Left ventricle myocardium inferior (tissue), 1 donor: ENCODE measurements at places on chromosomes 4 and X.
A peak's percentile ranks its signal among the peaks of the same experiment; 100 is the strongest.

DNA sequence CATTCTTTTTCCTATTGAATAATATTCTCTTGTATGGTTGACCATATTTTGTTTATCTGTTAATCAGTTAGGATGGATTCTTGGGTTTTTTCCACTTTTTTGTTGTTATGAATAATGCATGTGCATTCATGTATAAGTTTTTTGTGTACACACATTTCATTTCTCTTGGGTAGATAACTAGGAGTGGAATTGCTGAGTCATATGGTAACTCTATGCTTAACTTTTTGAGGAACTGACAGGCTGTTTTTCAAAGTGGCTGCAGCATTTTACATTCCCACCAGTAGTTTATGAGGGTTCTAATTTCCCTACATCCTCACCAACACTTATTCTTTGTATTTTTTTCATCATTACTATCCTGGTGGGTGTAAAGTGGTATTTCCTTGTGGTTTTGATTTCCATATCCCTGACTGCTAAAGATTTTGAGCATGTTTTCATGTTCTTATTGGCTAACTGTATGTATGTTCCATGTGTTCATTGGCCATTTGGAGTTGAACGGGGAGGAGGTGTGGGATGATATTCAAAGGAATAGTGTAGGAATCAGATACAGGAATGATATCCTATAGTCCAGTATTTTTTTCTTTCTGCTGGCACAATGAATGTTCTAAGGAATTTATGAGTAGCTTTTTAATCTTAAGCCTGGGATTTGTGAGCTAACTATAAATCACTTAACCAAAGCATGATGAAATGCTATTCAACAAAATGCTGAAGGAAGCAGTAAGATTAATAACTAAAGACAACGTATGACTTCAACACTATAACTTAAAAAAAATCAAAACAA, 114.3 kb downstream of the AMELX start:
- no peak for DNase-seq
- H3K4me1 ChIP-seq, result no peaks in the 10 kb centered on the region

DNA sequence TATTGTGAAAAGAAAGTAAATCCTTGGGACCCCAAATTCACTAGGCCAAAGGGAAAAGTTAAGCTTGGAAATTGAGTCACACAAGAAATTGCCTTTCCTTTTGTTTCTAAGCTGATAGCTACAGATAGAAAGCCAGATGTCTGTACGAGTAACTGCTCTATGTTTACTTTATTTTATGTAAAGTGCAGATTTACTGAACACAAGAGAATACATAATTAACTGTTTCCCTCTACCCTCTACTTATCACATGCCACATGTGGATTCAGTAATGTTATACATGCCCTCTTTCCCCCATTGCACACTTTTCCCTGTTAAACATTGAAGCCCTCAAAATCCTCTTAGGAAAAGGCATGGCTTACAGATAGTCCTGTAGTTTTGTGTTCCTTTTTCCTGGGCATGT, 16.5 kb upstream of the TDO2 start:
- no peaks in the 10 kb centered on the region for H3K27me3 ChIP-seq
- no peak overlapping the region for H3K4me3 ChIP-seq
- H3K4me1 ChIP-seq, result no peaks in the 10 kb centered on the region
- no peak overlapping the region for H3K27ac ChIP-seq
- no peak for DNase-seq

DNA sequence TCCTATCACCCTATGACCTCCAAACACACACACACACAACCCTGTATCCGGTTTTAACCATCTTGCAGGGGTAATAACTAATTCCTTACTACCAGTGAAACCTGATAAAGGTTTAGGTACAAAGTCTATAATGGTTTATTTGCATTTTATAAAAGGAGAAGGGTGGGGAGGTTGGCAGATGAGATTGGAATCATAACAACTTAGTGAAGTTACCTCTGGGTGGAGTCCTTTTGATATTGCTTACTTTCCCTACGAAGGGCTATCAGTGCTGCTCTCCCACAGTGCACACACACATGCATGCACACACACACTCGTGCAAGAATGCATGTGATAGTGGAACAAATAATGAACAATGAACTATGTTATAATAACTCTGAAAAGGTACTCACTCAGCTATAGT, 56.1 kb downstream of the CCSER1 start:
- no peak overlapping the region for H3K27ac ChIP-seq
- no peaks in the 10 kb centered on the region for H3K36me3 ChIP-seq
- H3K4me3 ChIP-seq, result no peak overlapping the region
- DNase-seq, result no peak

GRCh38 chr4:15778289-15779241, at the start of gene CD38:
TSS of gene CD38 (plus strand) at chr4:15778328. CDS start at chr4:15778415, 87 bp downstream.
- peaks cover 18% of the 10 kb centered on the region for H3K27me3 ChIP-seq
- no peaks in the 10 kb centered on the region for H3K36me3 ChIP-seq
- peak; percentile 39 for DNase-seq
- peaks cover 33% of the 10 kb centered on the region for H3K4me1 ChIP-seq
- H3K4me3 ChIP-seq, result peak within 1 kb of the TSS; percentile 78
- H3K27ac ChIP-seq, result peak within 1 kb of the TSS; percentile 81

DNA sequence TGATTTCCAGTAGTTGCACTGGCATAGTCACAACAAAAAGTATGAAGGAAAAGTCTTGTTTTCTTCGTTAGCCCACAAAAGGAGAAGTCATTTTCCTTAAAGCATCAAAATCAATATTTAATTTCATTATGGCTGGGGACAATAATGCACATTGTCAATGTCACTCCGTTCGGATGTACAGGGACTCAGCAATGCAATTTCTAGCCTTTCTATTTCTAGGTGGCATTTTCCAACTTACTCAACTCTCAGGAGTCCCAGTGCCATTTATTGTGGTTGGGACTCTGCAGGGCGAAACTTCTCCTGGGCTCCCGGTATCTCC, 99.6 kb downstream of the CEP135 start:
- peaks cover 16% of the 10 kb centered on the region for H3K4me1 ChIP-seq
- no peaks in the 10 kb centered on the region for H3K36me3 ChIP-seq
- peak overlapping the region; percentile 67 for H3K4me3 ChIP-seq
- peaks cover 92% of the 10 kb centered on the region for H3K27me3 ChIP-seq
- DNase-seq, result no peak
